ENCODE measurements at places on chromosomes 6 and 20.

- DNase-seq: no peak
Measured at GRCh38 chr6:108171918-108172516, 6.2 kb downstream of the NR2E1 start.

DNA sequence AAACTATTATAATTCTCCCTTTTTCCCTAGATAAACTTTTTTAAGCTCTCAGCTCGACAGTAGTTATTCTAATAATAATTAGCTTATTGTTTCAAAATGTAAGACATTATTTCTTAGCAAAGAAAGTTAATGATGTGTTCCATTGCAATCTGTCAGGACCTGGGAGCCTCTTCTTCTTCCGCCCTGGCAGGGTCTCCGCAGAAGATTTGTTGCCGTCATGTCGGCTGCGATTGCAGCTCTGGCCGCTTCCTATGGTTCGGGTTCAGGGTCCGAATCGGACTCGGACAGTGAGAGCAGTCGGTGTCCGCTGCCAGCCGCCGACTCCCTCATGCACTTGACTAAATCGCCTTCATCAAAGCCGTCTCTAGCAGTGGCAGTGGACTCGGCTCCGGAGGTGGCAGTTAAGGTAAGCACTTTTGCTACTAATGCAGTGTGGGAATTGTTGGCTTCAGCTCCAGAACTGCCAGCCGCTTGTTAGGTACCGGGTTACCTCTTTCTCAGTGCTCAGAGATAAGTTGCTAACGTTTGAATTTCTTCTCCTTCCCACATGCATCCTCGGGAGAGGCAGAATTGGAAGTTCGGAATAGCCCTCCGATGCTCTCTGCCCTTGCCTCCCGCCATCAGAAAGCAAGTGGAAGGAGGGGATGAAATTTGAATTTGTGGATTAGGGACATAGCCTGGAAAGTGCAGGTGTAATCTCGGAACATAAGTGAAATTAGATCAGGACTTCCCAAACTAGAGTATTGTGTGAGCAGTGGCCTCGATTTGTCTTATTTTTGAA, at the start of gene CDC40:
TSS of gene CDC40 (plus strand) at position 200 of the 781 bp plus-strand sequence. CDS start at position 218, 18 bp downstream.
- no peak for DNase-seq

DNA sequence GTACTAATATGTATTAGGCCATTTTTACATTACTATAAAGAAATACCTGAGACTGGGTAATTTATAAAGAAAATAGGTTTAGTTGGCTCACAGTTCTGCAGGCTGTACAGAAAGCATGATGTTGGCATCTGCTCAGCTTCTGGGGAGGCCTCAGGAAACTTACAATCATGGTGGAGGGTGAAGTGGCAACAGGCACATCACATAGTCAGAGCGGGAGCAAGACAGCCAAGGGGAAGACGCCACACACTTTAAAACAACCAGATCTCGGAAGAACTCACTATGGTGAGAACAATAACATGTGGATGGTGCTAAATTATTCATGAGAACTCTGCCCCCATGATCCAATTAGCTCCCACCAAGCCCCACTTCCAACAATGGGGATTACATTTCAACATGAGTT, 41.3 kb upstream of the CEP162 start:
- no peak for DNase-seq

- DNase-seq: no peak
Measured at GRCh38 chr6:134345789-134346188, 27.9 kb upstream of the SGK1 start.

GRCh38 chr20:1388253-1388652, 4.6 kb downstream of the FKBP1A start:
- no peak for DNase-seq

GRCh38 chr6:98824162-98824901, 10.0 kb upstream of the POU3F2 start:
- no peak for DNase-seq

DNA sequence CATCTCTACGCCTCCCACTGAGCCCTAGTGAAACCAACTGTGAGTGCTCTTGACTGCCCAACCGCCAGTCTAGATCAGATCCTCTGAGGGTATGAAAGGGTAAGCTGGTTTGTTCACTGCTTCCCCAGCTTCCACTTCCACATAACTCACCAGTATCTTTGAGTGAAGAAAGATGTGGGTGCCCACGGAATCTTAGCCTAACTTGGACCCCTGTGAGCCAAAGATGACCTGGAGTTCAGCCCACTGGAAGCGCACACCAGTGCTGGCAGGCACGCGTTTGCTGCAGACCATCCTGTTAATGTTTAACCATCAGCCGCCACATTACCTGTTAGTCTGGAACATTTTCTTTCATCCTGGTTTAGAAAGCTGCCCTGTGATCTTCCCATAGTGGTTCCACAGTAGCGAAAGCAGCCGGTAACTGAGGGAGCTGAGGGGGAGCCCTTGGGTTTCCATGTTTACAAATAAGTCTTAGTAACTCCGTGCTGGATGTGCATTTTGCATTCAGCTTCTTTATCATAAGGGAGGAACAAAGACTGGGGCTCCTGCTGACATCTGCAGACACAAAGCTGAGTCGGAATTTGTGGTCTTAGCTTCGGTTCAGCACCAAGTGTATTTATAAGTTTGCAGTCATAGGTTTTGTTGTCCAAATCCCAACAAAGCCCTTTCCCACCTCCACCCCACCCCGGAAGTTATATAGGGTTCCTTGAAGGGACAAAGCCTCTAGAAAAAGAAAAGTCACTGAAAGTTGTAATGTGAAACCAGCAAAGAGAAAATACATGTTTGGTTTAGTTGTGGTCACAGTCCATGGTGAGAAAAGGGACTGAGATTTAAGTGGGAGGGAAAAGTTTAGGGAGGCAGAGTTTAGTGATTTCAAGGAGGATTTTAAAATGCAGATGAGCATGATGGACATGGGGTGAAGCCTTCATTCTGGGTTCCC, 71.0 kb downstream of the SSR1 start:
- DNase-seq: no peak

DNA sequence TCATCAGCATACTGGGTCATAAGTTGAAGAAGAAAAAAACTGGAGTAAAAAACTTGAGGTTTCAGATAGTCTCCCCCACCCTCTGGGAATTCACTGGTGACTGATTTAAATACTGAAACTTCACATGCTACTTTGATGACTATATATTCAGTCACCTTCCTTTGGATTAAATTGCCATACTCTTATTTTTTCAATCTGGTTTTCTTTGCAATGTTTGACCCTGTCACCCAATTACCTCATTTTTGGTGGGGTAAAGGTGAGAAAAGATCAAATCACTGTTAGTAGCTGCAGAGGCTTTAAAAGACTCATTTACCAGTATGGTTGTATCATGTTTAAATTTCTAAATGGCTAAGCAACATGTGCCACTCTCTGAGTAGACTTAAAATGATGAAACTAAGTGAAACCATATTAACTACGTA, 862.7 kb upstream of the FLRT3 start:
- DNase-seq: no peak

DNA sequence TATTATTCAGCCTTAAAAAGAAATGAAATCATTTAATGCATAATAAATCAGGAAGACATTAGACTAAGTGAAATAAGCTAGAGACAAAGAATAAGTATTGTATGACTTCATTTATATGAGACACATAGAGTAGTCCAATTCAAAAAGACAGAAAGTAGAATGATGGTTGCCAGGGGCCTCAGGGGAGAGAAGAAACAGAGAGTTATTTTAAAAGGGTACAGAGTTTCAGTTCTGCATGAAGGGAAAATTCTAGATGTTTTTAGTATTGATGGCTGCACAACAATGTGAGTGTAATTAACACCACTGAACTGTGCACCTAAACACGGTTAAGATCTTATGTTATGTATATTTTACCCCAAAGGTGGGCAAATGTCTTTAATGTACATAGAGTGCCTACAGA, 1407.9 kb upstream of the MAP3K7 start:
- no peak for DNase-seq

DNA sequence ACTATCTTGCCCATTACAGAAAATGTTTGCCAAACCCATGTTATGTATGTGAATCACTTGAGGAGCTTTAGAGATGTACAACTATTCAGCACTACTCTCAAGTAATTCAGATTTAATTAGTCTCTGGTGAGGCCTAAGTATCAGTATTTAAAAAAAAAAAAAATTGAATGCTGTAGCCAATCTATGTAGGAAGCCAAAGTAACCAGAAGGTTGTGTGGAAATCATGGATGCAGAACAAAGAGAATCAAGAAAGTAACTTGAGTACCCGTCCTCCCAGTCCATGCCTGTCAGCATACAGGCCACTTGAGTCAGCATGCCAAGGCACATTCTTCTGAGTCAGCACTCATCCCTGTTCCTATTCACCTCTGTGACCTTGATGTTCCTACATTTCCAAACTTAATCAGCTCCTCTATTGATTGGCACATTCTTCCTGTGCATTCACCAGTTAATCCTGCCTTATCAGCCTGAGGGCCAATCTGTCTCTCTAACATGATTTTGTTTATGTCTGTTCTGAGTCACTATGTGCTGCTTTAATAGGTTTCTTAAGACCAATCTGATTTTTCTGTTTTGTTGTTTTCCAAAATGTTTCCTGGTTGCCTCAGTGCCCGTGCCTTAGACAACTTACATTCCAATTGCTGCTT, 165.6 kb downstream of the KCNQ5 start:
- no peak for DNase-seq

- no peak for DNase-seq
Measured at GRCh38 chr20:44650771-44651433, 597 bp downstream of the ADA start.

DNA sequence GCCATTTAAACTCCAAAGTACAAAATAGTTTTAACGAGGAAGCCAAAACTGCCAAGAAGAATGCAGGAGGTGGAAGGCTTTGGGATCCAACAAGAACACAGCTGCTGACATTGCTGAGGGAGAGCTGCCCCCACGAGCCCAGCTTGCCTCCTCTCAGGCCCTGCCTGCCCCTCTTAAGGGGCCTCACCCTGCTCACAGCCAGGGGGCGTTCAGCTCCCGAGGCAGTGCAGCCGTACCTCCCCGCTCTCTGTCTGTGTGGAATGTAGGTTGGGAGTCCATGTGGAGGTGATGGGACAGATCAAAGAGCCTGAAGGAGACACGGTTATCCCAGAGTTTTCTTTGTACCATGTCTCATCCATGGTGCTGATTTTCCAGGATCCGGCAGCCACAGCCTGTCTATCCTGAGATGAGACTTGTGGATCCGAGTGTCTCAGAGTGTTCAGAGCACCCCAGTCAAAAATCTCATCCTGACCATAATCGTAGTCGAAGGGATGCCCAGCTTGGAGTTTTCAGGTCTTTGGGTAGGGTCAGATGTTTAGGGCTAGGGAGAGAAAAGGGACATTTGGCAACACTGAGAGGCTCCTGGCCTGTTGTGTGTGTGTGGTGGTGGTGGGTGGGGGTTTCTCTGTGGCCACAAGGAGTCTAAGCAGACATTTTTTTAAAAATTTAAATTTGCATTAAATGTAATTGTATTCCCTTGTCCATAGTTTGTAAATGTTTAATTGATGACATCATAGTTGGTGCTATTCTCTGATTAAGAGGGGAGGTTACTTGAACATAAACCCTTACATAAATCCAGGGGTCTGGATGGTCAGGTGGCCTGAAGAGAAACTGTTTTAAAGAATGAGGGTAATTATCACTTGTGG, 111.4 kb upstream of the CLDN20 start:
- no peak for DNase-seq

DNA sequence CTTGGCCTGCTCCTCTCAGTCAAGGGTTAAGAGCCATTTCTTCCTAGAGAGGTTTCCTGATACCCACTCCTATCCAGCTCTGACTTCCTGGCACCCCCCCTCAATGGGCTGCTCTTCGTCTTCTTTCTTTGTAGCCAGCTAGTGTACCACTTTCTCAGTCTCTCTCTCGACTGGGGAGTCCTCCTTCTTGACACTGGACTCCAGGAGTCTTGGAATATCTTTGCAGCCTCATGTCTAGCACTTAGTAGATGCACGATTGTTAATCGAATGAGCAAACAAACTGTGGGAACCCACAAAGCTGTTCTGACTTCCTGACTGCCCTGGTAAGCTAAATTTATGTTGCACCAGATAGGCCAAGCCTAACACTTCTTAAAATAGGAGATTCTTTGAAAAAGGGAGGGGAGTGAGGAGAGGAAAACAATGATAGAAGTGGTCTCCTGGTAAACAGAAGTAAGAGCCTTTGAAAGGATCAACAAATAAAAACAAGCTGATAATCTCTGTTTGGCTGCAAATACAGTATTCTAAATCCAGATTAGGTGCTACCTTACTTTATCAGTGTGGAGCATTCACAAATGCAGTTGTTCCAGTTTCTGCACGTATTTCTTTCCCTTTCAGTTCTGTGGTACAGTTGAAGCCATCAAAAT, 160.1 kb upstream of the CITED2 start:
- no peak for DNase-seq

DNA sequence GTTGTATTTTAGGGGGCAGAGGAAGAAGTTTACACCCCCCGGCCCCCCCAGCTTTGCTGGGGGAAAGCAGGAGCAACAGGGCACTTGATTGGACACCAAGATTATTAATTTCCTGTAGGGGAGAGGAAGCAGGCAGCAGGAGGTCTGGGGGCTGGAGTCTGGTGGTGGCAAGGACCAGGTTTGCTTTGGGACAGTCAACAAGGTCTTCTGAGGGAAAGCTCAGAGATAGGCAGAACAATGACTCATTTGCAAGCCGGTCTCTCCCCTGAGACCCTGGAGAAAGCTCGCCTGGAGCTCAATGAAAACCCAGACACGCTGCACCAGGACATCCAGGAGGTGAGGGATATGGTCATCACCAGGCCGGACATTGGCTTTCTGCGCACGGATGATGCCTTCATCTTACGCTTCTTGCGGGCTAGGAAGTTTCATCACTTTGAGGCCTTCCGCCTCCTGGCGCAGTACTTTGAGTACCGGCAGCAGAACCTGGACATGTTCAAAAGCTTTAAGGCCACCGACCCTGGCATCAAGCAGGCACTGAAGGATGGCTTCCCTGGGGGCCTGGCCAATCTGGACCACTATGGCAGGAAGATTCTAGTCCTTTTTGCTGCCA, 1.6 kb downstream of the CLVS2 start:
- DNase-seq: no peak

- no peak for DNase-seq
Measured at GRCh38 chr6:145491126-145491525, 244.2 kb downstream of the EPM2A start.

DNA sequence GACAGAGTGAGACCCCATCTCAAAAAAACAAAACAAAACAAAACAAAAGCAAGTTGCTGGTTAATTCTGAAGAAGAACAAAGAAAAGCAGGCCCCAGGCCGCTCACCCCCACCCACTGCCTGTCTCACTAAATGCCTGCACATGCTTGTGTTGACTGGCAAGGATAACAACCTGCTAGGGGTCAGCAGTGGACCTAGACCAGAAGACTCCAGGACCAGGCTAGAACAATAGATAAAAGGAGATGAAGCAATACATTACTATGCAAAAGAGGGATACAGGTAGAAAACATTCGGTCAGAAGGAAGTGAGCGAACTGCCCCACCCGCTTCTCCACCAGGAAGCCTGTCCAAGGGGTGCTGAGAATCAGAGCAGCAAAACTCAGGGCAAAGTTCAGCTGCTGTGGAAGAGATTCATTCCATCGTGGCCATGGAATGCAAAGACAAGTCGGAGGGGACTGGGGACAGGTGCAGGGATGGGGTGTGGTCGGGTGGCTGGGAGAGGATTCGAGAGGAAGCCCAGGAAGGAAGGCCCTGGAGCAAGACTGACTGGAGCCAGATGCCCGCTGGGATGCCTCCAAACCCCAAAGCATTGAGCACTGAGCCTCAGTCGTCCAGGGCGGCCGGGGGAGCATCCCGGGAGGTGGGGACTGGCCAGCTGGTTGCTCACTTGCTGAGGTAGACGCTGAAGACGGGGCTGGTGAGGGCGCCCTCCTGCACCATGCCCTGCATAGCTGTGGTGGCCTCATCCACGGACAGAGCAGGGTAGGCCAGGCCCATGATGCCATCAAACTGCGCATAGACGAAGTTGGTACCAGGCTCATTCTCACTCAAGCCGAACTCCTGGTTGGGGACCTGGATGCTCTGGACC, 5.3 kb downstream of the PGC start:
- DNase-seq: no peak

- no peak for DNase-seq
Measured at GRCh38 chr6:152669895-152670294, 27.8 kb upstream of the MYCT1 start.

Data from D721Med (cell line).